ENCODE measurements at places on chromosomes 1 and 21.
A peak's percentile ranks its signal among the peaks of the same experiment; 100 is the strongest.

DNA sequence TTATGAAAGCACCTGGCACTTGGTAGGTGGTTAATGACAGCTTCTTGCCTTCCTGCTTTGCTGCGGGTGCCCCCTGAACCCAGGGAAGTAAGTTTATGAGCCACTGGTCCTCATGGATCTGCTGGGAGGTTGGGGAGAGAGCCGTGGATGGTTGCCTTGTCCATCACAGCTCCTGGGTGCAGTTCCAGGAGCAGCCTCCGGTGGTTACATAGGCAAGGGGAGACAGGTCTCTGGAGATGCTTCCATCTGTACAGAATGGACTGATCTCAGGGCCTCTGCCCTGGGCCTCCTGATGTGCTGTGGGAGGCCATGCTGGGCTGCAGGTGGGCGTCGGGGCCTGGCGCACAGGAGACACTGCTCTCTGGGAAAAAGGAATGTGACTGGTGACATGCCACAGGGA lies 31.6 kb upstream of the ARHGEF10L start:
- no peak for DNase-seq

GRCh38 chr1:30085811-30086770 lies 637.3 kb downstream of the MATN1 start:
- peak; percentile 68 for DNase-seq

DNA sequence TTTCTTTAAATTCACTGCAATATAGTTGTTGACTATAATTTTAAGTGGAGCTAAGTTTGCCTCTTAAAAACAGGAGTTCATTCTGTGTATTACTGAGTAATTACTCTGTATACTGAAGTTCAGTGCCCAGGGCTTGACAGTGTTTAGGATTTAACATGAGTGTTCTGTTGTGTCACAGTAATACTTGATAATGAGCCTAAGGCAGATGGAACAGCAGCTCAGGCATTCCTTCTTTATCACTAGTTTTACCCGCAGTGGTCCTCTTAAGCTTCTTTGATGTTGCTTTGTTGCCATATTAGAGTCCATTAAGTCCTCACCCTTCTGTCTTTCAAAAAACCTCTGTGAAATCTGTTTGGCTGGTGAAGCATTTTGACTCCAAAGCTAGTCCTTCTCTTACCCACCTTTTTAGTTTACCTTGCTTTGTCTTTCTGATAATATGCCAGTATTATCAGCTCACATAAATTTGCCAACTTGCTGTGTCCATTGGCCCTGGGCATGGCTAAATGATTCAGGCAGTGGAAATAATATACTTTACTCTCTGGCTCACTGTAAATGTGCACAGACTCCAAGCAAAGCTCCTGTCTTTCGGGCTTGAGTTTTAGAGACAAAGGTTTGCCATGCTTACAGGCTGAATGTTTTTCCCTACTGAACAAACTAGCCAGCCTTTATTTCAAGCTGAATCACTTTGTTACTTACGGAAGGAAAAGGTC lies 17.7 kb downstream of the HIPK1 start:
- no peak for DNase-seq

GRCh38 chr1:154418923-154419619 lies 13.9 kb downstream of the IL6R start:
- peak; percentile 60 for DNase-seq

- no peak for DNase-seq
These were observed 9.5 kb downstream of the GPR37L1 start for GRCh38 chr1:202131956-202132821.

- no peak for DNase-seq
These were observed 82.1 kb upstream of the ARHGAP29 start for GRCh38 chr1:94319319-94320102.

GRCh38 chr1:215887627-215888026 lies 320.5 kb downstream of the KCTD3 start:
- DNase-seq, result no peak

DNA sequence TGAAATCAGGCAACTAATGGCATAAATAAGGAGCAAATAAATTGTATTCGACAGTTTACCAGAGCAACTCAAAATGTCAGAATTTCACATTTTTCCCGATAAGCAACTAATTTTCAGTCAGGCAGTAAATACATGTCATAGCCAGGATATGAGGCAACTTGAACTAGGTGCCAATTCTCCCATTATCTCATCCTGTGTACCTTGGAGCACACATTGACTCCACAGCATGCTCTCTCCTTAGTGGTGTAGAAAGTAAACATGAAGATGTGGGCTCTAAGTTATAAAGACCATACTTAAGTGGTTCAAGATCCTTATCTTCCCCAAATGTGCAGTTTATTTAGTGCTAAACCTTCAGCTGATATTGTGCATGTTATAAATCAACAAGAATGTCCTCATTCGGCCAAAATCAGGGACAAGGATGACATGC lies 197.8 kb downstream of the VAV3 start:
- no peak for DNase-seq

- DNase-seq, result no peak
These were observed 7.7 kb upstream of the PPM1J start for GRCh38 chr1:112722601-112723510.

DNA sequence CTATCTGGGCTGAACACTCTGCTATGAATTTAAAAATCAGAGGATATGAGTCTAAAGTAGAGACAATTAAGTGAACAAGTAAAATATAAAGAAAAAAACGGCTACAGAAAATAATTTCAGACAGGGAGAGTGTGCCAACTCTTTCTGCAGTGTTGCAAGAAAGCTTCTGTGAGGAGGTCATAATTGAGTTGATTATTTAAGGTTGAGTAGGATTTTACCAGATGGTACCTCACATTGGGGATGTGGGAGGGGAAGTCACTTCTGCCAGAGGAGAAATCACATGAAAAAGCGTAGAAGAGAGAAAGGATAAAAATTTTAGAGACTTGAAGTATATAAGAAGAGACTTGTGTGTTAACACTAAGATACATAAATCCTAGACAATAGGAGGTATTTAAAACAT lies 238.0 kb upstream of the NCAM2 start:
- DNase-seq, result no peak

GRCh38 chr1:11337580-11338073 lies 64.6 kb downstream of the UBIAD1 start:
- DNase-seq, result peak; percentile 88

DNA sequence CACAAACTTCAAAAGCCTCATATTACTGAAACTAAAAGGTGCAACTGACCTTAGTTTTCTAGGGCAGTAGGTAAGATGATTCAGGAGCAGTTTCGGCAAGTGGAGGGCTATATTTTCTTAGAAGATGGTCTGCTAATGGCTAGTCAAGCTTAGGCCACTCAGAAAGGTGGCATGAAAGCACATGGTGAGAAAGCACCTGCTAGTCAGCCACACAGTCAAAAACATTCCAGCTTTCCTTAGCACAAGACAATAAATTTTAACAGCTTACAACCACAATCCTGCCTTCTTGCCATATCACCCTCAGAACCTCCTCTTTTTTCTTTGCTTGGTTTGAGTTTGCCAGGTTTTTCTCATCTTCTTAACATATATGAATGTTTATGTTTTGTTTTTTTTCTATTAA lies 81.1 kb upstream of the SLFNL1 start:
- DNase-seq, result no peak

- no peak for DNase-seq
These were observed 160.5 kb downstream of the LTN1 start for GRCh38 chr21:28832013-28832714.

GRCh38 chr1:111133866-111134265 lies 6.0 kb downstream of the DRAM2 start:
- DNase-seq, result no peak

DNA sequence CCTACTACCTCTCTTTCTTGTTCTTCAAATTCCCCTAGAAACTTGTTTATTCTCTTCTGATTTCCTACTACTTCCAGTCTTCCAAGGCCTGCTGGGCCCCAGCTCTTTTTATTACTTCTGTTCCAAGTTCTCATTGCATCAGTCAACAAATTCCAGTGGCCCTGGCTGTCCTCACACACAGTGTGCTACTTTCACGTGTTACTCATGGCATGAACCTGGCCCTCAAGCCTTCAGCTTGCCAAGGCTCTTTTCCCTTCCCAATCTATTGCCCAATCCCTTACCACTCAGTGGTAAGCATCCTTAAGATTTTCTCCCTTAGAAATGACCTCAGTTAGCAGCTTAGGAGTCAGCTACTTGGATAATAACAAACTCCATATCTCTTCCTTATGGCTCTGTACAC lies 613.5 kb downstream of the LMO4 start:
- no peak for DNase-seq

- DNase-seq, result peak; percentile 37
These were observed 250.0 kb downstream of the FOXD2 start for GRCh38 chr1:47687631-47688460.

DNA sequence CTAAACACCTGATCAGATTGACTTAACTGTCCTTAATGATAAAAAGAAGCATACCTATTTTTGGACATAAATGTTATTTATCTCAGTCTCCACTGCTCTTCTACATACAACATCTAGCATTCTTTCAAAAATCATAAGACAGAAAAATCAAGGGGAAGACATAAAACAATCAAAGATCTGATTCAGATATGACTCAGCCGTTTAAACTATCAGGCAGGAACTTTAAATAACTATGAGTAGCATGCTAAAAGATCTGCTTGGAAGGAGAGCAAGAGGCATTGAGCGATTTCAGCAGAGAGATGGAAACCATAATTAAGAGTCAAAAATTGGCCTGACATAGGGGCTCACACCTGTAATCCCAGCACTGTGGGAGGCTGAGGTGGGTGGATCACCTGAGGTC lies 27.2 kb upstream of the SLC22A15 start:
- no peak for DNase-seq

- DNase-seq, result no peak
These were observed 40.1 kb downstream of the TRAPPC10 start for GRCh38 chr21:44052071-44052829.

GRCh38 chr21:16421965-16422364 lies 692.2 kb downstream of the USP25 start:
- DNase-seq, result no peak

DNA sequence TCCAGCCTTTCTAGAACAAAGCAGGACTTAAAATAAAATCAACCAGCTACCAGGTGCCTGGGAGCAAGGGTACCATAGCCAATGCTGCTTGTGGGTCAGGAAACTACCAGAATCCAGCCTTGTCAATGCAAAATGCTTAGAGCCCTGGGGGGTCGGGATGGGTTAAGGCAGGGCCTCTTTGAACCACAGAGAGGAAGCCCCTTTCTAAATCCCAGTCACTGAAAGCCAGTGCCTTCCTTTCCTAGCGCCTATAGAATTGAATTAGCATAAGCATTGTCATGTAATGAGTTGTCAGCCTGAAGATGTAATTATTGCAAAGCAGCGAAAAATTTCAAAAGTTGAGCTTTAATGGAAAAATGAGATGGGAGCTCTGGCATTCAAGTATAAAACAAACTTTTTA lies 176.6 kb upstream of the DAB1 start:
- no peak for DNase-seq

DNA sequence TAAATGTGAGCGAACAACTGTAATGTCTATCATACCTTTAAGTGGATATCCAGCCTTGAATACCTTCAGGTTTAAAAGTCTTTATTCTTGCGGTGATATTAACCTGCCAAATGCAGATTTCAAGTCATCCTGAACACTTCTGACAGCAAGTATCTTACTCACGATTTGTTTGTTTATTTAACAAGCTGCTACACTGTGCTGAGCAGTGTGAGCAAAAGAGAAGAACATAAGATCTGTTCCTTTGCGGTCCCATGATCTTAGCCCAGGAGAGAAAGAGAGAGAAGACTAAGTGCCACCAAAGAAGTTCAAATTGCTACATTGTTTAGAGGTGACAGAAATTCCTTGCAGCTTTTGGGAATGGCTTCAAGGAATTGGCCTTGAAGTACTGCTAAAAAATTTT lies 9.5 kb upstream of the IL24 start:
- DNase-seq, result no peak

DNA sequence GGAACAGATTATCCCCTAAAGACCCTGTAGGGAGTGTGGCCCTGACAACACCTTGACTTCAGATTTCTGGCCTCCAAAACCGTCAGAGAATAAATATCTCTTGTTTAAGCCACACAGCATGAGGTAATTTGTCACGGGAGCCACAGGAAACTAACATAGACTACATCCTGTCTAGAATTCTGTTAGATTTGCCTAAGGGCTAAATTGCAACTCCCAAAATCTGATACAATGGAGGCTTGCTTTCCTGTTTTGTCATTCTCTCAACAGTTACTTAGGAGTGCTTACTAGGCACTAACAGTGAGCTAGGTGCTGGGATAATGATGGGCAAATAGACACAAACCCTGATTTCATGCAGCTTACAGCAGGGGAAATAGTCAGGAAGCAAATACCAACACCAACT lies 141.6 kb downstream of the MIS18A start:
- DNase-seq, result no peak

GRCh38 chr1:217062586-217062985 lies 339.4 kb upstream of the ESRRG start:
- DNase-seq, result no peak

DNA sequence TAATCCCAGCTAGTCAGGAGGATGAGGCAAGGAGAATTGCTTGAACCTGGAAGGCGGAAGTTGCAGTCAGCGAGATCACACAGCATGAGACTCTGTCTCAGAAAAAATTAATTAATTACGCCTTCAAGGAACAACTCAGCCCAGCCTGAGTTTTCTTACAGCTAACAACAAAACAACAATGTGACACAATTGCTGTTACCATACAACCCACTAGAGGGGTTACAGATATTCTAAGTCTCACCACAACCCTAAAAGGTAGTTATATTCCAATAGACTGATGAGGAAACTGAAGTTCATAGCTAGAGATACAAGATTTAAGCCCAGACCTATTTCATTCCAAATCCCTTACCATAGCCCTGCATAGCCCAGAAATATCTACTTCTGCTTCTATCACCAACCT lies 2.9 kb upstream of the LRRC8C start:
- DNase-seq, result no peak

DNA sequence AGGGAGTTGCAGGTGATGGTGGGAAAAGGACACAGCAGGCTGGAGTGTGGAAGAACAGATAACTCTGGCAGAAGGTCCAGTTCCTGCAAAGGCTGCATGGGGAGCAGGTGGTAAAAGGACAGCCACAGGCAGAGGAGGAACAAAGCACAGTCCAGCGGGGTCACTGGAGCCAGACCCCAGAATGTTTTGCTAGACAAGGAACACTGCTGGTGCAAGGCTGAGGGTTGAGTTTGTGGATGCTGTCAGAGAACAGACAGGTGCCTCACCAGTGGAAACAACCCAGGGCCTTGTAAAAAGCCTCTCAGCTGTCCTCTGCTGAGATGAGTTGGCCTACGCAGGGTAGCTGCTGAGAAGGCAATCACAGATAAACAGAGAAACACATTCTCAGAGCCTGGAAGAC lies 101.7 kb downstream of the SSBP3 start:
- no peak for DNase-seq

DNA sequence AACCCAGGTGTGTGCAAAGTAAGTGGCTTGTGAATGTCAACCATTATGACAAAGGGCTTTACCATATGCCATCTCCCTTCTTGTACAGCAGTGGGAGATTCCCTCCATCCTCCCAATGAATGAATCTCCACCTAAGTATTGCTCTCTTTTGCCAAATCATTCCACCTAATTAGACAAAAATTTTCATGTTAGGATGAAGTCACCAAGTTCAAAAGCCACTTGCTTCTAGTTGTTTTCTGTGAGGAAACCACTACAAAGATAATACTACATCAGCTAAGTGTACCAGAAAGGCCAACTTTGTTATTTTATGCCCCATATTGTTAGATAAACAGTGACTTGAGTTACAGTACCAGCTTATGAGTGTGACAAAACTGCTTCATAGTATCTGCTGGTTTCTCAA lies 34.3 kb downstream of the FAM78B start:
- DNase-seq, result no peak
